AG09309 (cell line): ENCODE measurements at places on chromosomes 12 and 14.

DNA sequence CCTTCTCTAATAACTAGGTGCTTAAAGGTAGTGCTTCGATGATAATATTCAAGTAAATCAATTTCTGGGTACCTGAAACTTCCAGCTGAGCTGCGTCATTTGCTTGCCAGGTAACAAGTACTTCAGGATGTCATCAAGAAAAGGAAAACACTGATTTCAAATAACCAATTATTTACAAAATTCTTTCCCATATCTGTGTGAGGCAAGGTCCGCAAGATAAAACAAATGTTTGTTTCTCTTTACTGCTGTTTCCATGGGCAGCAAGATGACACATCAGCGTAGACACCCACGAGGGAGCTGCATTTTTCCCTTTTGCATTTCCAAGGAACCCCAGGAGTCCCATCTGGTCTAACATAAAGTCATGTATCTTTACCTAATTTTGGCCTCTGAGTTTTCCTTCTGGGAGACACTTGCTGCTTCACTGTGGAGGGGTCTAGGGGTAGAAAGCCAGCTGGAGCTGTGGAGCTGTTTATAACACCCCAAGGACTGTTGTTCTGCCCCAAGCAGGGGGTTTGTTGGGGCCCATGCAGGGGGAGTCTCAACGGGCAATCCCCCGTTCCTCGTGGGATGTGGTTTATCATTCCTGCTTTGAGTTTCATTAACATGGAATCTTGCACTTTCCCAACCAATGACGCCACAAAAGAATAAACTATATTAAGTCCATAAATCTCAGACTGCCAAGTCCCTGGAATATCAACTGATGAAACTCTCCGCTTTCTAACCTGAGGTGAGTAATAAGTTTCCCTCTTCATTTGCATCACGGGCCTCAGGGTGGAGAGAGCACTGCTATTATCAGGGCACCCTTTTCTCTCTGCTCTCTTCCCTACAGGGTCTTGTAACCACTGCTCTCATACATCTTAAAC is 112.8 kb upstream of the PELI2 start:
- DNase-seq = peak; percentile 59

DNA sequence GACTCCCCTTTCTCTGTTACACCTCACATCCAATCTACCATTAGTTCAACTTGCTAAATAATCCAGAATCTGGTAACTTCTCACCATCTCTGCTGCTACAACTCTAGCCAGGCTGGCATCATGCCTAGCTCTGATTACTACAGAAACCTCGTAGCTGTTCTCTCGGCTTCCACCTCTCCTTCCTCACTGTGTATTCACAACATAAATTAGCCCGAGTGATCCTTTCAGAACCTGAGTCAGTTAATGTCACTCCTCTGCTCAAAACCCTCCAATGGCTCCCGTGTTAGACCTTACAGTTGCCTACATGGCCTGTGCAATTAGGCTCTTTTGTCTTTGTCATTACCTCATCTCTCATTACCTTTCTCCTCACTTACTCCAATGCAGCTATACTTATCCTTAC is 139.4 kb downstream of the PDE3A start:
- no peak for DNase-seq

DNA sequence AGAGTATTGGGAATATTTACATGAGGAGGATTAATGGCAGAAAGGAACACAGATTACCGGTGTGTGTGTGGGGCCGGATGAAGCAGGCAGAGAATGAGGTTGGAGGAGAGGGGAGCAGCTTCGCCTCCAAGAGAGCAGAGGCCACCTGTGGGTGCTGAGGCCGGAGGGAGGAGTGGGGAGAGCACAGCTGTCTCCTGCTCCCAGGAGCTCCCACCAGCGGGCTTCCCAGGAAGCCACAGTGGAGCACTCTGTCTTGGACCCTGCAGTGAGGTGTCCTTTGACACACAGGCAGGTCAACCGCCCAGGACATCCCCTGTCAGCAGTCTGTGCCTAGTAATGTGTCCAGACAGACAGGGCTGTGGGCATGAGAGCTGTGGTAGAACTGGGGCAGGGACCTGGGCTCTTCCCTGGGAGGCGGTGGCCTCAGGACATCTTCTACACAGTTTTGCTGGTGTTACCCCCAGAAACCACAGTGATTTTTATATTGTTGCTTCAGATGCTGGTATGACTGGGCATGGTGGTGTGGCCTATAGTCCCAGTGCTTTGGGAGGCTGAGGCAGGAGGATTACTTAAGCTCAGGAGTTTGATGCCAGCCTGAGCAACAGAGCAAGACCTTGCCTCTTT is 18.5 kb upstream of the AMN start:
- no peak for DNase-seq

DNA sequence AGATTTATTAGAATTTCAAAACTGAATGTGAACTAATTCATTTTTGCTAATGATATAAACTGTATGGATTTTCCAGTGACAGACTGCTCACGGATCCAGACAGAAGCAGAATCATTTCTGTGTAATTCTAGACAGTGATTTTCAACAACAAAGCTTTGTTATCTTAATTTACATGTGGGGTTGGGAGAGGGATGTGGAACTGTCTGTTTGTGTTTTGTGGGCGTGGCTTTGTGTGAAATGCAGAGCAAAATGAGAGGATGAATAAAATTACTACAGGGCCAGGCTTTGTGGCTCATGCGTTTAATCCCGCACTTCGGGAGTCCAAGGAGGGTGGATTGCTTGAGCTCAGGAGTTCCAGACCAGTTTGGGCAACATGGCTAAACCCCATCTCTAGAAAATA is 834.7 kb downstream of the GALC start:
- DNase-seq = no peak

GRCh38 chr14:101077481-101078074 is 174.1 kb upstream of the RTL1 start:
- DNase-seq = no peak

DNA sequence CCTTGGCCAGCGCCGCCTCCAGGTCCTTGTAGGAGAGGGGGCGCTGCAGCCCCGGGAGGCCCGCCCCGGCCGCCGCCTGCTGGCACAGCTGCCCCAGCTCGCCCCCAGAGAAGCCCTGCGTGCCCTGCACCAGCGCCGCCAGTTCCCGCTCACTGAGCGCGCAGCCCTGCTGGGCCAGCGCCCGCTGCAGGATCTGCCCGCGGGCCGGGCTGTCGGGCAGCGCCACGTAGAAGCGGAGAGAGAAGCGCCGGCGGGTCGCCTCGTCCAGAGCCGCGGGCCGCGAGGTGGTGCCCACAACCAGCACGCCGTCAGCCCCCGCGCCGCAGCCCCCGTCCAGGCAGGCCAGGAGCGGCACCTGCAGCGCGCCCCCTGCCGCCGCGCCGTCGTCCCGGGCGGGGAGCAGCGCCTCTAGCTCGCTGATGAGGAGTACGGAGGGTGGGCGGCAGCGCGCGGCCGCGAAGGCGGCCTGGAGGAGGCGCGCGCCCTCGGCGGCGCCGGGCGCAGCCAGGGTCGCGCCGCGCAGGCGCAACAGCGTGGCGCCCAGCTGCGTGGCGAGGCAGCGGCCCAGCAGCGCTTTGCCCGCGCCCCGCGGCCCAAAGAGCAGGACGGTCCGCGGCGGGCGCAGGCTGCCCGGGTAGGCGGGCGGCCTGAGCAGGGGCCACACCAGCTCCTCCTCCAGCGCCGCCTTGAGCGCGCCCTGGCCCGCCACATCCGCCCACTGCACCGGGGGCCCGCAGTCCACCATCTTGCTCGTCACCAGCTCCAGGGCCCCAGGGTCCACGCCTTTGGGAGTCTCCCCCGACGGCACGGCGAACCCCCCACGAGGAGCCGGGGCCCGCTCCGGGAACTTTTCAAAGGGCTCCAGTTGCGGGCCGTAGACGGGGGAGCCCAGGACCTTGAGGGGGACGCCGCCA is 27.7 kb downstream of the FIGNL2 start:
- DNase-seq = no peak

GRCh38 chr12:85484387-85484786 is 204.4 kb downstream of the ALX1 start:
- no peak for DNase-seq

DNA sequence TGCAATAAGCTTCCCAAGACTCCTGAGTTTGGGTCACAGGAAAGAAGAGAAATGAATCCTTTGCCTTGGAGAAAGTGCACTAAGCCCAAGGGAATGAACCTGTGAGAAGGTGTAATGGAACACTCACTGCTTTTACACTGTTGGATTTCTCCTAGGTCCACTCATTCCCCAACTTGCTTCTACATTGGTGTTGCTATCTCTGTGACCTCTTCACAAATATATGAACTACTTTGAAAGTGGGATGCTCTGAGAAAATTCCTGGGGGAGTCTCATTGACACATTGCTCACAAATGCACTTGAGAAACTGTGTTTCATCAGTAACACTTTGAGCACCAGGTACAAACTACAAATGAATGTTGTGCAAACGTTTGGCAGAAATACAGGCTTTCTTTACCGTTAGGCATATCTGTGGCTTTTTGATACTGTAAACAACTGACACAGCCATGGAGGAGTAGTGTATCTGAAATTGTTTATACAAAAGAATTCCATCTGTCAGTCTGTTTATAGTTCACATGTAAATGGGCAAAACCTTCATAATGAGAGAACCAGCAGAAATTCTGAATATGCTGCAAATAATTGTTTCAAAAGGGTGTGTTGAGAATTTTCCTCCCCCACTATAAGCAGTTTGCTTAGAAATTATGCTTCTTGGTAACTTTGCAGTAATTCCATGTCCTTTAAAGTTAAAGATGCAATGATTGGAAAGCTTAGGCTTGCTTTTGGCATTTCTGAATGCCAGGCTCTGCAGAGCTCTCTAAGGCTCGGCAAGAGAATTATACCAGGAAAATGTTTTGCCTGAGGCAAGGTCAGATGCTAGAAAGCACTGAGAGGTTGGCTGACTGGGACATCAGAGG is 348.5 kb upstream of the DDHD1 start:
- no peak for DNase-seq
